Tibial nerve (tissue), 4 donors: ENCODE measurements at places on chromosomes 13 and 19. TPM values are rescaled to one million over a fixed set of nuclear protein-coding genes. Genes with fewer than 3 reads are reported as not detected.

DNA sequence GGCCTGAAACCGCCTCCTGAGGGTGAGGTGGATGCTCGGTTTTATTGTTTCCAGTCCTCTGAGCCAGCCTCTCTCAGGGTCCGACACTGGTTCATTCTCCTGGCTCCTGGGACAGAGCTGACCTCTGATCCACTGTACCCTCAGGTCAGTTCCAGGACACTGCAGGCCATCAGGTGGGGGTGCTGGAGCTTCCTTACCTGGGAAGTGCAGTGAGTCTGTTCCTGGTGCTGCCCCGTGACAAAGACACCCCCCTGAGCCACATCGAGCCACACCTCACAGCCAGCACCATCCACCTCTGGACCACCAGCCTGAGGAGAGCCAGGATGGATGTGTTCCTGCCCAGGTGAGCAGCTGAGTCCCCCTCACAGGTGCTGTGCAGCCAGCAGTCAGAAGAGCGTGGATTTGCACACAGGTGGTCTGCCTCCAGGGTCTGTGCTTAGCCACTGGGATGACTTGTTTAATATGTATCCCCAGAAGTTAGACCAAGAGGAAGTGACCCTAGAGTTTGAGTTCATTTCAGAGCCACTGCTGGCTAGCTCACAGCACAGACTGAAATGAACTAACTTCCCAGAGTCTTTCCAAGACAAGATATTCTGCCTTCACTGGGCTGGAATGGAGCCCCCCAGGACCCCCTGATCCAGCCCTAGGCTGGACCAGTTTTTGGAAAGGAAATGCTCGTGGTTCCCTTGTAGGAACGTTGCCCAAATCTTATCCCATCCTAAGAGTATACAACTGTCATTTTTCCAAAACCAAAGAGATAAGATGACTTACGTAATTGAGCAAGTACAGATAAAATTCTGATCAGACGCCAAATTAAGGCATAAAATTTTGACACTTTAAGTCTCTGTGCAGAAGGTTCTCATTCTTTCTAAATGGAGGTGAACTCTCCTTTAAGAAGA, 8.8 kb downstream of the SERPINE3 start:
- no peaks in the 10 kb centered on the region for H3K36me3 ChIP-seq
- DNase-seq: no peak
- H3K4me3 ChIP-seq: no peak overlapping the region
- no peak overlapping the region for H3K27ac ChIP-seq
- H3K27me3 ChIP-seq: no peaks in the 10 kb centered on the region

DNA sequence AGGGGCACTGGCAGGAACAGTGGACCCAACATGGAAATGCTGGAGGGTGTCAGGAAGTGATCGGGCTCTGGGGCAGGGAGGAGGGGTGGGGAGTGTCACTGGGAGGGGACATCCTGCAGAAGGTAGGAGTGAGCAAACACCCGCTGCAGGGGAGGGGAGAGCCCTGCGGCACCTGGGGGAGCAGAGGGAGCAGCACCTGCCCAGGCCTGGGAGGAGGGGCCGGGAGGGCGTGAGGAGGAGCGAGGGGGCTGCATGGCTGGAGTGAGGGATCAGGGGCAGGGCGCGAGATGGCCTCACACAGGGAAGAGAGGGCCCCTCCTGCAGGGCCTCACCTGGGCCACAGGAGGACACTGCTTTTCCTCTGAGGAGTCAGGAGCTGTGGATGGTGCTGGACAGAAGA, 4.1 kb downstream of the KLK2 start:
- H3K27me3 ChIP-seq: no peaks in the 10 kb centered on the region
- no peak overlapping the region for H3K27ac ChIP-seq
- DNase-seq: no peak
- H3K4me1 ChIP-seq: no peaks in the 10 kb centered on the region
- H3K36me3 ChIP-seq: no peaks in the 10 kb centered on the region

- H3K4me1 ChIP-seq: no peaks in the 10 kb centered on the region
- DNase-seq: peak; percentile 43
- no peaks in the 10 kb centered on the region for H3K27me3 ChIP-seq
- H3K4me3 ChIP-seq: no peak overlapping the region
Measured at GRCh38 chr19:45499196-45500180, 1.2 kb downstream of the PPM1N start.

DNA sequence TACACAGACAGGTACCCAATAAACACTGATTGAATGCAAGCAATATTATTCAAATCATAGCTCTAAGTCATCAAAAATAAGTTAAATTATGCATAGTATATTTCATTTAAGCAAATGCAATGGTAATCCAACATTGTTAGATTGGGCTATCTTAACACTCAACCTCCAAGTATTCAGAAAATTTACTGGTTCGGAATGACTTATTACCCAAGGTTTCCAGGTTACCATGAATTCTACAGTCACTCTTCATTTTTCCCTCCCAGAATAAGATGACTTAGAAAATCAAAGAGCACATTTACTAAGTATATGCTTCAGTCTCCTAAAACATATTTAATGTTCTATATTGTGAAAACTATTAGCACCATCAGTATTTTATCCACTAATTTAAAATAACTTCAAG, 6.0 kb downstream of the UBL3 start:
- H3K27ac ChIP-seq: no peak overlapping the region
- peaks cover 72% of the 10 kb centered on the region for H3K4me1 ChIP-seq
- H3K4me3 ChIP-seq: no peak overlapping the region
- no peaks in the 10 kb centered on the region for H3K36me3 ChIP-seq
- no peaks in the 10 kb centered on the region for H3K27me3 ChIP-seq
- DNase-seq: no peak

The KLK7 gene
- total RNA-seq: 7.6 TPM

The FBN3 gene
- total RNA-seq: 0.20 TPM

DNA sequence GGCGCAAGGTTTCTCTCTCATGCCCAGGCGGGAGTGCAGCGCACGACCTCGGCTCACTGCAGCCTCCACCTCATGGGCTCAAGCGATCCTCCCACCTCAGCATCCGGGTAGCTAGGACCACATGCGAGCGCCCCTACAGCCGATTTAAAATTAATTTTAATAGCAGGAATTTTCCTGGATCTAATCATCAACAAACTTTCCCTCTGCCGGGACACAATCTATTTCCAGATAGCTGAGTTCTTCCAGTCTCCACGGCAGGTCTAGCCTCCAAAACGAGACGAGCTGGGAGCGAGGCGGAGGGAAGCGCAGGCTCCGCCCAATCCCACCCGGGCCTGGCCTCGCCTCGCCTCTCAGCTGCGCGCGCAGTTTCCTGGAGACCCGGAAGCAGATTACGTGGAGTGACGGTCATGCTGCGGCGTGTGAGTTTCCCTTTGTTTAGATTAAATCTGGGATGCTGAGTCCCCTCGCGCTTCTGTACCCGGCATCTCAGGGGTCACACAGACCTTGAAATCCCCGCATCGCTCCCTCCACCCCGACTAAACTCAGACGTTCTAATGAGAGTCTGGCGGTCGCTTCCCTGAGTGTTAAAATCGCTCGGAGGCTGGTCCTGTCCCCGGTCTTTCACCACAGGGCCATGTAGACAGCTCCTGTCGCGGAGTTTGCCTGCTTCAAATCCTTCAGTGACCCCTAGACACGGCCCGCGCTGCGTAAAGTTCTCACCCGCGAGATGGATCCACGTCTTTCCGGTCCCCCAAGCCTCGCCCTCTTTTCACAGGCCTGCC, at the start of gene ZNF880:
TSS of gene ZNF880 (plus strand) at position 365 of the 782 bp plus-strand sequence. CDS start at position 408, 43 bp downstream.
- H3K27me3 ChIP-seq: no peaks in the 10 kb centered on the region
- H3K36me3 ChIP-seq: peaks cover 65% of the 10 kb centered on the region
- peak within 1 kb of the TSS; percentile 93 for H3K27ac ChIP-seq
- peaks cover 7% of the 10 kb centered on the region for H3K4me1 ChIP-seq

The LIM2 gene
- total RNA-seq: not detected

The PLIN5 gene
- 12.0 TPM for total RNA-seq

The TLE6 gene
- total RNA-seq: 0.44 TPM

- peaks cover 42% of the 10 kb centered on the region for H3K4me1 ChIP-seq
- H3K36me3 ChIP-seq: no peaks in the 10 kb centered on the region
- no peak overlapping the region for H3K27ac ChIP-seq
- H3K27me3 ChIP-seq: no peaks in the 10 kb centered on the region
- no peak for DNase-seq
- H3K4me3 ChIP-seq: no peak overlapping the region
Measured at GRCh38 chr19:5070930-5071329, 102.0 kb downstream of the KDM4B start.

- H3K4me1 ChIP-seq: peaks cover 9% of the 10 kb centered on the region
- H3K4me3 ChIP-seq: peak within 1 kb of the TSS; percentile 71
- DNase-seq: no peak
- peak within 1 kb of the TSS; percentile 98 for H3K27ac ChIP-seq
Measured at GRCh38 chr19:55605637-55606470, at the start of gene ZNF865. Gene ZNF865 (plus strand): TSS chr19:55605647. CDS start chr19:55613619, 7,972 bp downstream.

- no peaks in the 10 kb centered on the region for H3K4me1 ChIP-seq
- DNase-seq: no peak
Measured at GRCh38 chr13:77335543-77335942, 8.6 kb upstream of the MYCBP2 start.

- DNase-seq: no peak
- H3K36me3 ChIP-seq: no peaks in the 10 kb centered on the region
- H3K27ac ChIP-seq: no peak overlapping the region
- H3K27me3 ChIP-seq: no peaks in the 10 kb centered on the region
Measured at GRCh38 chr13:74191410-74191809, 57.2 kb upstream of the KLF12 start.

DNA sequence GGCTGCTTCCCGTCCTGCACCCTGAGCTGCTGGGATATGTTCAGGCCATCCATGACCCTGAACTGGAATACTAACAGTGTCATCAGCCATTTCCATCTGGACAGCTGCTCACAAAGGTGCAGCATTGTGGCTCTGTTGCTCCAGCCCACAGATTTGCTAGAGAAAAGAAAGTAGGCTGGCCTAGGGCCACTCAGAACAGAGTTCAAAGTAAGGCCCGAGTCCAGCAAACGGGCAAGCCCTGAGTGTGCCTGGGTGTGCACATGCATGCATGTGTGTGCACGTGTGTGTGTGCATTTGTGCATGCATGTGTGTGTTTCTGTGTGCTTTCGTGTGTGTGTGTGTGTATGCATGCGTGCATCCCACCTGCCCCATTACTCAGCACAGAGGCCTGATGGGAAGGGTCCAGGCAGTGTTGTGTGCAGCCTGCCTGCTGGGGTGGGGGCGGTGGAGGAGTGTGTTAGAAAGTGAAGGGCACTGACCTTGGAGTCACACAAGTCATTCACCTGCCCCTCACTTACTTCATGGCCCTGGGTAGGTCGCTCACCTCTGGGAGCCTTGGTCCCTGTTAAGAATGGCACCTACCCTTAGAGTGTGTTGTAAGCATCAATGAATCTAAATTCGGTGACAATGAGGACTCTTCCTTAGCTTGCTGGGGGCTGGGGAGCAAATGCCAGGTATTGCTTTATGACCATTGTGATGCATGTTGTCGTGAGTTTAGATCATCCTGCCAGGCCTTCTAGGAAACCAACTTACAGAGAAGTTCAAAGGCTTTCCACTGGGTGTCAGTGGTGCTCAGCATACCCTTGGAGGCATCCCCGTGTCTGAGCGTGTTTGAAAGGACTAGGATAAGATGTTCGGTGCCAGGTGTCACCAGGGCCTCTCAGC, 53.2 kb downstream of the GPR12 start:
- H3K27me3 ChIP-seq: no peaks in the 10 kb centered on the region
- no peaks in the 10 kb centered on the region for H3K4me1 ChIP-seq
- no peak overlapping the region for H3K4me3 ChIP-seq
- DNase-seq: no peak
- H3K36me3 ChIP-seq: no peaks in the 10 kb centered on the region
- H3K27ac ChIP-seq: no peak overlapping the region

The KLK6 gene
- not detected for total RNA-seq

DNA sequence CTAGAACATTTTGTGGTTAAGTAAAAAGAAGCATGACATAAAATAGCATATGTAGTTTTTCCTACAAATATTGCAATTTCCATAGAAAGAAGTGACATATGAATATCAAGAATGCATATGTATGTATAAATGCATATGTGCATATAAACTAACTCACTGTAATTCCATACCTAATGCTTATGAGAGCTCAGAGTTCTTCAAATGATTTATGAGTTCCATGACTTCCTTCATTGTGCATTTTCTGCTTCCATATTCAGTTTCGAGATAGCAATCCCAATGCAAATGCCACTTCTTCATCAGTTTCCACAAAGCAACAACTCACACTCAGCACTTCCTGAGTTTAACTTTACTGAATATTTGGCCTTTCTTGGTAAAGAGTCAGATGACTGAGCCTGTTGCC, 1744.3 kb upstream of the MIR17HG start:
- H3K27me3 ChIP-seq: no peaks in the 10 kb centered on the region
- no peak overlapping the region for H3K27ac ChIP-seq
- no peak for DNase-seq
- no peaks in the 10 kb centered on the region for H3K4me1 ChIP-seq
- H3K4me3 ChIP-seq: no peak overlapping the region
- H3K36me3 ChIP-seq: no peaks in the 10 kb centered on the region

DNA sequence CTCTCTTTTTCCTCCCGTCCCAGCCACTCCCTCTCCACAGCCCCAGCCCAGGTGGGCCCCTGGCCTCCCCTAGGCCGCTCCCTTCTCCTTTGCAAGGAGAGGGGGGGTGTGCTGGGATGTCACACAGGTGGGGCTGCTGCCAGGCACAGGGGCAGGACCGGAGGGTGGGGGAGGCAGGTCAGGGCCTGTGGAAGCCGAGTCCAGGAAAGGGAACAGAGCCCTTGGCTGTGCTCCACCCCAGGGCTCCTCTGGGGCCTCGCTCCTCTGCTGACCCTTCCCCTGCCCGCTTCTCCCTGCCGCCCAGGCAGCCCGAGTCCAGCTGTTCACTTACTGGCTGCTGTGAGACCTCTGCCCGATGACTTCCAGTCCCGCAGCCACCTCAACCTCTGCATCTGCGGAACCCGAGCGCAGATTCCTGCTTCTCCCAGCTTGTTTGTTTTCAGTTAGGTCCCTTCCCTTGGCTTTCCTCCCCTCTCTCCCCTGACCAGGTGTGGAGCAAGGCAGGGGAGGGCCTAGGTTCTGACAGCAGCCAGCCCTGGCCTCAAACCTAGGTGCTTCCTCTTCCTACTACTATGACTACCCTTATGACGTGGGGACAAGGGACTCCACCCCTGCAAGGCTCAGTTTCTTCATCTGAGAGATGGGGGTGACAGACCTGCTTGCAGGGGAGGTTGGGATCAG, 850 bp upstream of the KLK11 start:
- no peak overlapping the region for H3K4me3 ChIP-seq
- H3K4me1 ChIP-seq: no peaks in the 10 kb centered on the region
- H3K36me3 ChIP-seq: no peaks in the 10 kb centered on the region
- H3K27ac ChIP-seq: no peak overlapping the region

The DENND1C gene
- 2.3 TPM for total RNA-seq

The LINGO3 gene
- not detected for total RNA-seq

DNA sequence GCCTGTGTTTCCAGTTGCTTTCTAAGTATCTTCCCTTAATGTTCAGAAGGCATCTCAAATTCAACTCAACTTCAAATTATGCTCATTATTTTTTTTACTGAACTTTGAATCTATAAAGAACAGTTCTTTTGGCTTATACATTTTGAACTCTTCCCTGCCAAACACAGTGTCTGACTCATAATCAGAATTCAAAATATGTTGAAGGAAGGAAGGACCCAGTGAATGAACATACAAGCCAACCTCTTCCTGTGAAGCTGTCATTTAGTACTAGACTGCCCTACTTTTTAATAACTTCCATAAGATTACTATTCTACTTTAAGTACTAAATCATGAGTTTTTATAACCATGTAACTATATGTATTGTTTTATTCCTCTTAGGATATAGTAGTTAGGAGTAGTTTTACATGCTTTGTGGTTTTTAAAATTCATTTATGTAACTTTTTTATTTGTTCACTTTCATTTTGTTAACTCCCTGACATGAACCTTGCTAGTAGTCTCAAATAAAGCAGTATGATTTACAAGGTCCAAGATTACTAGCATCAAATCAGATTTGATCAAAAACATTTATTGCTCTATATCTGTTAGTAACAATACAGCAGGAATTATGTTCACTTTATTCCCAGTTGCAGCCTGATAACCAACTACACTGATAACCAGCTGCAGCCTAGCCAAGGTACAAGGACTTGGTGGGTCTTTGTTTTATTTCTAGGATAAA, 6.4 kb downstream of the NUDT15 start:
- H3K4me1 ChIP-seq: no peaks in the 10 kb centered on the region
- no peak overlapping the region for H3K27ac ChIP-seq
- no peak for DNase-seq
- H3K27me3 ChIP-seq: no peaks in the 10 kb centered on the region
